ENCODE measurements at places on chromosomes 1 and 21.

DNA sequence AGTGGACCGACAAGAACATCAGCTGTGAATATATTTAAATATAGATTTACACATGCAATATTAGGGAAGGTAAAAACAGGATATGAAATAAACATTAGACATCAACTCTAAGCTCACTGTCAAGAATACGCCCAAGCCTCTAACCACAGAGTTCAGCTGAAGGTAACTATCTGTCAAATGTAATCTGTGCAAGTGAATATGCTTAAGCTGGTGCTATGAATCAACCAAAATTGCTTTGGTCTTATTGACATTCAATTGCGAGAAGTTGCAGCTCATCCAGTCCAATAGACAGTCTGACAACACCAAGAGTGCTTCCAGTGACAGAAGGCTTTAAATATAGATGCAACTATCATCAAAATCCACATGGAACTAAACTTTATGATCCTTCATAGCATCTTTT, 32.3 kb downstream of the USH2A start:
- no peak for DNase-seq

- peak; percentile 72 for DNase-seq
These were observed 9.1 kb upstream of the MTFR1L start for GRCh38 chr1:25810341-25811299.

GRCh38 chr1:104238991-104239390, 489.3 kb downstream of the AMY1C start:
- no peak for DNase-seq

DNA sequence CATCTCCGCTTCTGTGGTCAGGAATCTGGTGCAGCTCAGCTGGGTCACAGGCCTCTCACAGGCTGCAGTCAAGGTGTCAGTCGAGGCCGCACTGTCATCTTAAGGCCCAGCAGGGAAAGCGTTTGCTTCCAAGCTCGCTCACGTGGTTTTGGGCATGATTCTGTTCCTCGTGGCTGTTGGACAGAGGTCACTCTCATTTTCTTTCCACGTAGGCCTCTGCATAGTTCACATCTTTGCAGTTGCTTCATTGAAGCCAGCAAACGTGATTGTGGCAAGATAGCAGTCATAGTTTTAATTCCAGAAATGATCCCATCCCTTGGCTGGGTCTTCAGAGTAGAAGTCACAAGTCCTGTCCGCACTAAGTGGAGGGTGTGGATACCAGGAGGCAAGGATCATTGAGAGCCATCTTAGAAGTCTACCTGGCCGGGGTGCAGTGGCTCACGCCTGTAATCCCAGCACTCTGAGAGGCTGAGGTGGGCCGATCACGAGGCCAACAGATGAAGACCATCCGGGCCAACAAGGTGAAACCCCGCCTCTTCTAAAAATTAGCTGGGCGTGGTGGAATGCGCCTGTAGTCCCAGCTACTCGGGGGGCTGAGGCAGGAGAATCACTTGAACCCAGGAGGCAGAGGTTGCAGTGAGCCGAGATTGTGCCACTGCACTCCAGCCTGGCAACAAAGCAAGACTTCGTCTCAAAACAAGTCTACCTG, 24.5 kb downstream of the NECAP2 start:
- DNase-seq, result no peak

GRCh38 chr1:42930178-42931107, 28.2 kb downstream of the SLC2A1 start:
- no peak for DNase-seq

DNA sequence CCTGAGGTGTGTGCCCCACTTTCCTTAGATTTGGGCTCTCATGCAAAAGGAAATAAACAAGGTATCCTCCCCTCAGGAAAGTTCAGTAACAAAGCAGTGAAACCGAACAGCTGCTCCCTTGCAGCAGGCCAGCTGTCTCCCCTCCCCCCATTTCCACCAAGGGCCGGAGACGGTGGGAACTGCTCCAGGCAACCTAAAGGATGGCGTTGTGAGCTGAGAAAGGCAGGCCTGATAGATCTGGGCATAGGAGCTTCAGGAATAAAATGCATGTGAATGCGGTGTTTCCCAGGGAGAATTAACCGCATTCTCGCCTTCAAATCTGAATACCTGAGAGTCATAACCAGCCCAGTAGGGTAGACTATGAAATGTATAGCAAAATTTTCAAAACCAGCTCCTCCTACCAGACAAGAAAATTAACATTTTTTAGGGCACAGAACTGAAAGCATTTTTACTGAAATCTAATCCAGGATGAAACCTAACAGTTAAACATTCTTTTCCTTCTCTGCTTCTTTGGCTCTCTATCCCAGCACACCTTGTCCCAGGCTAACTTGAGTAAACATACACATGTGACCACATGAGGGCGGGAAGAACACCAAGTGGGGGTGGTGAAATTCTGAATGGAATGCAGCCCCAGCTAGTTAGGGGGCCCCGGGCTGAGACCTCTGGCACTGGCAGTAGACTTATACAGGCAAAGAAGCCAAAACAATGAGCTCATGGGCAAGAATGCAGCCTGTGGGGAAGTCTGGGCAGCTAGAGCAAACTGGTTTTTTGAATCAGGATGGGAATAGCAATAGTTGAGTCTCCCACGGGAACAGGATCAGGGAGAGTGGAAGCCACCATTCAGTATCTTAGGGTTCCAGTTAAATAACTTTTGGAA, 11.5 kb downstream of the MCL1 start:
- DNase-seq, result peak; percentile 60

DNA sequence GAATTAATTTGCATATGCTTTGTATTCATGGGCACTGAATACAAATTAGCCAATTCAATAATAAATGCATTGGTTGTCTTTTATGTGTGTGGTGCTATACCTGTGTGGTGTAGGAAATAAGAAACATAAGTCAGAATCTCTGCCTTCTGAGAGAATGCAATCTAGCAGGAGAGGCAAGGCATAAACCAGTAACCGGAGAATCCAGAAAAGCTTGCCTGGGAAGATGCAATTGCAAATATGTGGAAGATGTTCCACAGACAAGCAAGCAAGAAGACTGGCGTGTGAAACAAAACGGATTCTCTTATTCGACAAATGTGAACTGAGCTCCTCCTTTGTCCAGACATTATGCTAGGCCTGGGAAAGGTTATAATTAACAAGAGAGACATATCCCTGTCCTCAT, 134.3 kb downstream of the NR5A2 start:
- DNase-seq, result no peak

DNA sequence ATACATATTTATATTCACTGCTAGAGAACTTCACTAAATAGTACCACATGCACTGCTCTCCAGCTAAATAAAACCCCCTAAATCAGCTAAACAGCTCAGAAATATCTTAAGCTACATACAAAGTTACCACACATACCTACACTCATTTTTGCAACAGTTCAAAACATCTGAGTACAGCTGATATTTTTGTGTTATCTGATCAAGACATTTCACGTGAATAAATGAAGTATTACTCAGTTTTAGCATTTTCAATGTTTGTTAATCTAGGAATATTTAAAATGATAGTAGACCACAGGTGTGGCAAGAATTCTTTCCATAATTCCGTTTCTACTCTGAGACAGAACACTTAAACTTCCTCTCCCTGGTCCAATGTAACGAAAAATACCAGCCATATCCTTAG, 20.8 kb downstream of the EVI5 start:
- DNase-seq, result no peak

GRCh38 chr1:65045022-65045817, 78.9 kb upstream of the JAK1 start:
- DNase-seq, result no peak

- no peak for DNase-seq
These were observed 117.8 kb downstream of the LIPI start for GRCh38 chr21:14092834-14093560.

DNA sequence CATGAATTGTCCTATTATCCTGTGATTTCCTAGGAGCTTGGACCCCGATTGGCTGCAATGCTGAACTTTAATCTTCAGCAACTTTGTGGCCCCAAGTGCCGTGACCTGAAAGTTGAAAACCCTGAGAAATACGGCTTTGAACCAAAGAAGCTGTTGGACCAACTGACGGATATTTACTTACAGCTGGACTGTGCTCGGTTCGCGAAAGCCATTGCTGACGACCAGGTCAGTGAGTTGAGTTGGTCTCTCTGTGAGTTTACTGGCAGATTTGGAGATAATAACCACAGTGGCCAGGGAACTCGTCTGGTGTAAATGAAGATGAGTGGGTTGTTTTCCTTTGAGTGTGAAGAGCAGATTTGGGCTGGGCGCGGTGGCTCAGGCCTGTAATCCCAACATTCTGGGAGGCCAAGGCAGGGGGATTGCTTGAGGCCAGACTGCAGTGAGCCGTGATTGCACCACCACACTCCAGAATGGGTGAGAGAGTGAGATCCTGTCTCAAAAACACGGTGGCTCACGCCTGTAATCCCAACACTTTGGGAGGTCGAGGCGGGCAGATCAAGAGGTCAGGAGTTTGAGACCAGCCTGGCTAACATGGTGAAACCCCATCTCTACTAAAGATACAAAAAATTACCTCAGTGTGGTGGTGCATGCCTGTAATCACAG, 39.1 kb upstream of the KIF1B start:
- DNase-seq, result no peak

- DNase-seq, result no peak
These were observed 28.6 kb upstream of the PRSS38 start for GRCh38 chr1:227786673-227787512.

DNA sequence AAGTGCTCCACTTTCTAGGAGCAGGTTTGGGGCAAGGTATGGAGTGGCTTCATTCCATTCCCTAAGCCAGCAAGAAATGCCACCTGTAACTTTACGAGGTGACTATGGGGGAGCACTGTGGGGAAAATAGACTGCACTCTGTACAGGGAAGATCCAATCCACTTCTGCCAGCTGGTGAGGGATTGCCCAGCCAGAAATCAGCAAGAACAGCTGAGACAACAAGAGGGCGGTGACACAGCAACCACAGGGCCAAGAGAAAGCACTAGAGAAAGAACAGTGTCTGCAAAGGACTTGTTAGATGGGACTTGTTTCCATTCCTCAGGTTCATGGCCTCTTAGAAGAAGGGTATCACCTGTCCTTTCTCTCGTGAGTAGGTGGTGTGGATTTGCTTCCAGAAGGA, 19.6 kb downstream of the CAPN8 start:
- no peak for DNase-seq

DNA sequence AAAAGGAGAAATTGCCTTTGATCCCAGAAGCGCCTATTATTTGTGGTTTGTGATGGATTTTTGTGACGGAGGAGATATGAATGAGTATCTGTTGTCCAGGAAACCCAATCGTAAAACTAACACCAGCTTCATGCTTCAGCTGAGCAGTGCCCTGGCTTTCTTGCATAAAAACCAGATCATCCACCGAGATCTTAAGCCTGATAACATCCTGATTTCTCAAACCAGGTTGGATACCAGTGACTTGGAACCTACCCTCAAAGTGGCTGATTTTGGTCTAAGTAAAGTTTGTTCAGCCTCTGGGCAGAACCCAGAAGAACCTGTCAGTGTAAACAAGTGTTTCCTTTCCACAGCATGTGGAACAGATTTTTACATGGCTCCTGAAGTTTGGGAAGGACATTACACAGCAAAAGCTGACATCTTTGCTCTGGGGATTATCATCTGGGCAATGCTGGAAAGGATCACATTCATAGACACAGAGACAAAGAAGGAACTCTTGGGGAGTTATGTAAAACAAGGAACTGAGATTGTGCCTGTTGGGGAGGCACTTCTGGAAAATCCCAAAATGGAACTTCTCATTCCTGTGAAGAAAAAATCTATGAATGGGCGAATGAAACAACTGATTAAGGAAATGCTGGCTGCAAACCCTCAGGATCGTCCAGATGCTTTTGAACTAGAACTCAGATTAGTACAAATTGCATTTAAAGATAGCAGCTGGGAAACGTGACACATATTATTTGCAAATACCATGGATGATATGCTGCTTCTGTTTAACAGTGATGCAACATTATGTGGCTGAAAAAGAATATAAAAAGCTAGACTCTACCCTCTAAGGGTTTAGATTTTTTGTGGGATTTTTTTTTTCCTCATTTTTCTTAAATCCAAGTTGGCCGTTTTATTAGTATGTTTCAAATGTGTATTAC, 10.5 kb downstream of the PDIK1L start:
- DNase-seq, result no peak

DNA sequence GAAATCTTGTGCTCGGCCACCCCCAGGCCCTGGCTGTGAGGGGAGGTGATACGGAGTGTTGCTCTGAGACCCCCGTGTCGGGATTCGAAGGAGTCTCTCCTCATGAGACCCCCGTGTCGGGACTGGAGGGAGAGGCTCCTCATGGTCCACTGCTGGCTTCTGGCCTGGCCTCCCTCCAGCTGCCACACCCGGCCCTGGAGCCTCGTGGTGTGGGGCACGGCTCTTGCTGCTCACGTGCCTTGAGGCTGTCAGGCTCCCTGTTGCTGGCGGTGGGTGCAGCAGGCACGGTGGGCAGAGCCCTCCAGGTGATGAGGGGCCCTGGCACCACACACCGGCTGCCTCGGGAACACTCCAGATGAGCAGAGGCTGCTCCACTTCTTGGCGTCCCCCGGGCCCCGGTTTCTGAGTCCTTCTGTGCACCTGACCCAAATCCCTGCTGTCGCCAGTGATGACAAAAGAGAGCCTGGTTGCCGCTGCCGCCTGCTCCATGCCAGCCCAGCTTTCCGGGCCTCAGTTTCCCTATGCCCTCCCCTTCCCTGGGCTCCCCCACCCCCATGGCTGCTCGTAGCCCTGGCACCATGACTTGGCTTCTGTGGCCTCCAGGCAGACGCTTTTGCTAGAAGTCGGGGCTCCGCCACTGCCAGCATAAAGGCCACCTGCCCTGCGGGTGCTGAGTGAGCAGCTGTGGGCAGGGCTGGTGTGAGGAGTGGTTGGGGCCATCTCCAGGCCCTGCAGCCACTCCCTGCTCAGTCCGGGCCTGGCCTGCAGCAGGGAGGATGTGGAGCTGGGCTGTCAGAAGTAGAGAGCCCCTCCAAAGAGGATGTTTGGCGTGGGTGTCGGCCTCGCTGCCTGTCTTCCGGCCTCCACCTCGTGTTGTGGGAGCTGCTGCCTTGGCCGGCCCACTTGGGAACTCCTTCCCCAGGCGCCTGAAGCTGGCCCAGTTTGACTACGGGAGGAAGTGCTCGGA, 11.8 kb downstream of the TMEM240 start:
- no peak for DNase-seq

DNA sequence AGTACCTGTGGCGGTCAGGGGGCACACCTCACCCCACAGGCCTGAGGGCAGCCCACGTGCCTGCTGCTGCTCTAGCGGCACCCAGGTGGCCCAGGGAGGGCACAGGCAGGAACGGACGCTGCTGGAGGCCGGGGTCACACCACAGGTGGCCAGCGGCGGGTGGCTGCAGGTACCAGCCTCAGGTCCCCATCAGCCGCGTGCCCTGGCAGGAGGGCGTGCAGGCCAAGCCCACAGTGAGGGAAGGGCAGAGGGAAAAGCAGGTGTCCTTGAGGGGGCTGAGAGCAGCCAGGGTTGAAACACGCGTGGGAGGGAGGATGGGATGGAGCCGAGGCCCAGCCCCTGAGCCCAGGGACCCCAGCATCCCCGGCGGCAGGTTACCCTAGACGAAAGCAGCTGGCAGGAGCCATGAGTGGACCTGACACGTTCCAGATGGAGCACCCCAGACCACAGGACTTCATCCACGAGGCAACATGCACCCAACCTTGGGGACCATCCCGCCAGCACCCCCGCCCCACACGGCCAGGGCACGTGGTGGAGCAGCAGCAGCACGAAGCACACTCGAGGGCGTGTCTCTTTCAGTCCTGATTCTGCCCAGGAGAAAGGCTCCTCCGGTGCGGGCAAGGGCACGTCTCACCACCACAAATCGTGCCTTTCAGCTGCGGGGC, 3.7 kb downstream of the SLC19A1 start:
- DNase-seq, result no peak

GRCh38 chr1:119115311-119115710, 25.1 kb downstream of the WARS2 start:
- DNase-seq, result no peak

- no peak for DNase-seq
These were observed 53.1 kb downstream of the HNRNPR start for GRCh38 chr1:23290836-23291565.
